ENCODE measurements at places on chromosomes 5 and 9.
A peak's percentile ranks its signal among the peaks of the same experiment; 100 is the strongest.

DNA sequence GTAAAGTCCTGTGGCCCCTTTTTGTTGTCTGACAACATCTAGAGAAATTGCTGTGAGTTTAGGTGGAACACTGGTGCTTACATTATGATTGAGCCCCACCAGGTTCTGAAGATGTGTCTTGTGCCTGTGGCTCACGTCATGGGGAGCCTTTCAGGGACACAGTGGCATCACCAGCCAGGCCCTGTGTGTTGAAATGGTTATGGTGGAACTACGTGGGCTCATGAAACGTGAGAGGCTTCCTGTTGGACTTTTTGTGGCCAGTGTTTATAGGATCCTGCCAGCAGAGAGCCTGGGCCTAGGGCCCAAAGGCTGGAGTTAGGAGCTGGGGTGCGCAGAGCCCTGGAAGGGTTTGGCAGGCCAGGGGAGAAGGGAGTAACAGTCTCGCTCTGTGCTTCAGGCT, 46.8 kb downstream of the TENT4A start:
- no peak for DNase-seq

GRCh38 chr9:4137234-4137633, 162.6 kb downstream of the GLIS3 start:
- DNase-seq = no peak

- no peak for DNase-seq
These were observed 56.8 kb upstream of the EPB41L4A start for GRCh38 chr5:112475747-112476365.

DNA sequence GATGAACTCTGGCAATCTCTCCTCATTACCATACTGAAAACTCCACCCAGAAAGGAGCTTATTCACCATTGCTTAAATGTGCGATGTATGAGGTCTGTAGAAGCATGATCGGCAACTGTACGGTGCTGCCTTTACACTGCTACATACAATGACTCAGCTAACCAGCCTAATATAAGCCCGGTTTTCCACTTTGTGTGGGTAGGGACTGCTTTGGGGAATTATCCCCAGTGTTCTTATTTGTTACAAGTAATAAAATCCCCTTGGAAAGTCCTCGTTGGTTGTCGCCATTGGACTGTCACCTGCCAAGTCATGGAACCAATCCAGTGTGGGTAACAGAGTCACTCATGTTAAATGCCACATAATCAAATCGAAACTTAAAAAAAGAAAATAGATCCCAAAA, 23.5 kb upstream of the TENT2 start:
- no peak for DNase-seq

- peak; percentile 39 for DNase-seq
These were observed 106.8 kb downstream of the PDE6A start for GRCh38 chr5:149837680-149838269.

DNA sequence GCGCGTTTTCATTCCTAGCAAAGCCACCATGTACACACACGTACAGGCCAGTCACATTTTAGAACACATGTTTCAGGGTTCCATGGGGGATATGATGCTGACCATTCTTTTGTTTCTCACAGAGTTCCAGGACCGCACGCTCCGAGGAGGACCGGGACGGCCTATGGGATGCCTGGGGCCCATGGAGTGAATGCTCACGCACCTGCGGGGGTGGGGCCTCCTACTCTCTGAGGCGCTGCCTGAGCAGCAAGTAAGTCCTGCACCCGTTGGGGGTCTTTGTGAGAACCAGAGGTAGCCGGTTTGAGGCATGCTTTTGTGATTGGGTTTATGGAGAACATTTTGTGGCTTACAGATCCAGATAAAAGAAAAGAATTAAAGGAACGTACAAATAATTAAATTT, 30.8 kb downstream of the ADAMTSL1 start:
- DNase-seq = no peak

GRCh38 chr5:23269981-23270380, 237.4 kb upstream of the PRDM9 start:
- no peak for DNase-seq

GRCh38 chr5:113166261-113166660, 189.7 kb downstream of the DCP2 start:
- DNase-seq = no peak

GRCh38 chr9:135020481-135021392, 66.7 kb upstream of the OLFM1 start:
- DNase-seq = no peak

DNA sequence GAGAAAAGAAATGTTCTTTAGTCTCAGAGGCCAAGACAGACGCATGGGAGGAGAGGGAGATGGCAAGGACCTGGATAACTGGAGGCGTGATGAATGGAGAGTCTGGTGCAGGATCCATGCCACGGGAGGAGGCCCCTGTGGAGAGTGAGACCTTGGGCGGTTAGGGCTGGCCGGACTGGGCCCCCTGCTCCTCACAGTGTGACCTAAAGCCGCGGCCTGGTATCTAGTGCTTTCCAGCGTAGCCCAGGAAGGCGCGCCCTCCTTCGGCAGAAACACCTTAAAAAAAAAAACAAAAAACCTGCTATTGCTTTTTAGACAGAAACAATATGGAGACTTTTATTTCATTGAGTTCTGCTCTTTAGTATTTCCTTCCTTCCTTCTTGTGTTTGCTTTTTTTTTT, 33.1 kb downstream of the SCGB3A1 start:
- no peak for DNase-seq

DNA sequence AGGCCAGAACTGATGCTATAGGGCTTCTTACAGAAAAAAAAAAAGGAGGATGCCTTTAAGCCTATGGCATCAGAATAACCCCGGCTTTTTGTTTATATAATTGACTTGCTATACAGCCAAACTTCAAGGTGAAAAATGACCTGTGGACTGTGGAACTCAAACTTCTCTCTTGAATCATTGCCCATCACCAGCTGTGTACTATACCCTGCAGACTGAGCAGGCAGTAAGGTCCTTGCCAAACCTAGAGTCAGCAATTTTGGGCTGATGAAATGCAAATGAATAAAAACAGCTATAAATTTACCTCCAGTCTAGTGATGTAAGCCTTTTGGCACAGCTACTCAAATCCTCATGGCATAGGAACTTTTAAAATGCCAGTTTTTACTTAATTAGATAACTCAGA, 44.5 kb upstream of the PPP3R2 start:
- no peak for DNase-seq

DNA sequence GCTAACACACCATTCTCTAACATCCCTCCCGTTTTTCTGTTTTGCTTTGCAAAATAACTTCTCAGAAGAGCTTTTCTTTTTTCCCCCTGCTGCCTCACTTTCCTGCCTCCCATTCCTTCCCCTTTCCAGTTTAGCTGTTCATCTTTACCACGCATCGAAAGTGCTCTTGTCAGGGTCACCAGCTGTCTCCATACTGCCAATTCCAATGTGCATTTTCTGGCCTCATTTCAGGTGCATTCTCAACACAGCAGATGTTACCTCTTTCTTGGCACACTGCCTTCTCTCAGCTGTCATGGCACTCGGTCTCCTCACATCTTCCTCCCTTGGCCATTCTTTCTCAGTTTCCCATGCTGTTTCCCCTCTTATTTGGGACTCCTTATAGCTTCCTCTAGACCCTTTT, 9.5 kb downstream of the ARSK start:
- no peak for DNase-seq

DNA sequence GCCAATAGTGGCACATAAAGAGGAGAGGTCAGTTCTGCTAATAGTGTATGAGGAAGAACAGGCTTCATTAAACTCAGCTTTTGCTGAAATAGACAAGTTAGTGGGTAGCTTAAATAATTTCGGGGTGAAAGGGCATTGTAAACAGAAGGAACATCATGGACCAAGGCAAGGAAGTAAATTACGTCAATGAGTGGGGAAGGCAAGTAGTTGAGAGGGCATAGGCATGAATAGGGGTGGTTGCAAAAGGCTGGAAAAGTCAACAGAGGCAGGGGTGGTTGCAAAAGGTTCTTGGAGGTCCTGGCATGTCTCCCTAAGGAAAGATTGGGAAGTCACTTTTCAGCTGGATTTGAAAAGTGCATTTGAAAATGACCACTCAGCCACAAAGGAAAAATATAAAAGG, 383.3 kb upstream of the RPS23 start:
- no peak for DNase-seq

- DNase-seq = no peak
These were observed 355.4 kb upstream of the PDE4D start for GRCh38 chr5:60248901-60249300.

- DNase-seq = no peak
These were observed 56.5 kb downstream of the SIL1 start for GRCh38 chr5:139141446-139142204.

DNA sequence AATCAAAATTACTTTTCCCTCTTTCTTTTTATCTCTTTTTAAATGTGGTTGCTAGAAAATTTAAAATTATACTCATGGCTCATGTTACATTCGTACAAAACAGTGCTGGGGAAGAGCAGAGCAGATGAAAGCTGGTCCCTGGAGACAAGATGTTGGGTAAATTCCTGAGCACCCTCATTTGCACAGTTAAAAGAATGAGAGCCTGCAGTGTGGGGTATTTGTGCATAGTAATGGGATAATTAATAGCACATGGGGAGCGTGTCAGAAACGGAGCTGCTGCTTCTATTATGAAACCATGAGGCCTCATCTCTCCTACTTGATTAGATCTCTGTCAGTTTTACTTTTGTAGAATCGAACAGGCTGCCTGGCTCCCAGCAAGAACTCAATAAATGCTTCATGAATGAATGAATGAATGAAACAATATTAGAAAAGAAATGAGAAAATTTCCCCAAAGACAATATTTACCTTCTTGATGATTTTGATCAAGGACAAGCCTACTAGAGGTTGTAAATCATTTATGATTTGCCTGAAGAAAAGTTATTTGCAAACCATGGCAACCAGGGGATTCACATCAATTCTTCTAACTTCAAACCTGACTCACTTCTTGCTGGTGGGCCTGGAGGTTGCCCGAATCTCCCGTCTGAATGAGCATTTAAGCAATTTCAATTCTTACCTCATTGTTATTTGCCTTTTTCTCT, 177.2 kb upstream of the TUT7 start:
- no peak for DNase-seq

GRCh38 chr5:175216991-175217390, 227.0 kb downstream of the DRD1 start:
- DNase-seq = no peak

DNA sequence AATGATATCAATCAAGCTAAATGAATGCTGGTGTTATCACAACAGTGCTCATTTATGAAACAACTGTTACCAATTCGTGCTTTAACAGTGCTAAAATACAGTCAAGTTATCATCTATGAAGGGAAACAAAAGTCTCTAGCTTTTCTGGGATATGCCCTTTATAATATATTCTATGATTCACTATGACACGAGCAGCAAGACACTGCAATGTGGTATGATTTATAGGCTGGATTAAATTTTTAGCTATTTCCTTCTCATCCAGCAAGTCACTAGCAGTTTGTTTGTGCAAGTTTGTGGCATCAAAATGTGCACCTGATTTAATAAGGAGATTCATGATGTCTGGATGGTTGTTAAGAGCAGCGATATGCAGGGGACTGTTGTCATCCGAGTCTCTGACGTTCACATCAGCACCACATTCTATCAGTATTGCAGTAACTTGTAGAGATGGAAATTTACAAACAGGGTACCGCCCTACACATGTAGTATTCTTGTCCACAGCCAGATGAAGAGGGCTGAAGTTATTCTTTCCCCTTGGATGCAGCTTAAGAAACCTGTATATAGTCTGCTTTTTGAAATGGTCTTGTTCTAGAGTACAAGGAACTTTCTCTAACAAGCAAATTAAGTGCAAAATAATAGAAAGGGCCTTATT, 20.3 kb downstream of the FEM1C start:
- no peak for DNase-seq

DNA sequence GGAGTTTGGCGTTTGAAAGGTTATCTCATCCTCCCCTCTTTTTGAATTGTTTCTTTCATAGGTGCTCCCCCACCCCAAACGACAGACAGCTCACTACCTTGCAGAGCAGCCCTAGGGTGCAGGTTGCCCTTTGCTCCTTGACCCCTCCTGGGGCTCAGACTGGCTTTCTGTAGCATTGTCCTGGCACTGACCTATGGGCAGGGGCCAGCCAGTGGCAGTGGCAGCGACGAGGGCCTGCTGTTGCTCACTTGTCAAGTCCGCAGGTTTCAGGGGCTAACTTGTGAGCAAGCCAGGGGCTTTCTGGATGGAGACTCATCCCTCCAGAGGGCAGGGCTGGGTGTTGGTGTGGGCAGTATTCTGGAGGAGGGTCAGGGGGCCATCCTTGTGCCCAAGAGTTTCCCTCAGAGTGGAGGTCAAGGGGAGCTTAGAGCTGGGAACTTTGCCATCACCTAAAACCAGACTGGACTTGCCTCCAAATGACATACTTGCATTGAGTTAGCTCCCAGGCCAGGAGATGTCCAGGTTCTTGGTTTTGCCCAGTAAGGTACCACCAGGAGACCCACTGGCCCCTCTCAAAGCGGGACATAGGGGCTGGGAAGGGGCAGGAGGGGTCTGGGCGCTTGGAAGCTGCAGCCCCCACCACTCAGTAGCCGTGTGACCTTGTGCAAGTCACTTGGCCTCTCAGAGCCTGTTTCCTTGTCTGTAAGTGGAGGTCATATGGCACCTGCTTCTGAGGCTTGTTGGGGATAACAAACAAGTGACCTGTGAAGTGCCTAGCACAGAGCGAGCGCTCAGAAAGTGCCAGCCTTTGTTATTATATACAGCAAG, 53.5 kb upstream of the CDKN2AIPNL start:
- DNase-seq = no peak

- DNase-seq = no peak
These were observed 93.1 kb upstream of the DHFR start for GRCh38 chr5:80747922-80748321.

DNA sequence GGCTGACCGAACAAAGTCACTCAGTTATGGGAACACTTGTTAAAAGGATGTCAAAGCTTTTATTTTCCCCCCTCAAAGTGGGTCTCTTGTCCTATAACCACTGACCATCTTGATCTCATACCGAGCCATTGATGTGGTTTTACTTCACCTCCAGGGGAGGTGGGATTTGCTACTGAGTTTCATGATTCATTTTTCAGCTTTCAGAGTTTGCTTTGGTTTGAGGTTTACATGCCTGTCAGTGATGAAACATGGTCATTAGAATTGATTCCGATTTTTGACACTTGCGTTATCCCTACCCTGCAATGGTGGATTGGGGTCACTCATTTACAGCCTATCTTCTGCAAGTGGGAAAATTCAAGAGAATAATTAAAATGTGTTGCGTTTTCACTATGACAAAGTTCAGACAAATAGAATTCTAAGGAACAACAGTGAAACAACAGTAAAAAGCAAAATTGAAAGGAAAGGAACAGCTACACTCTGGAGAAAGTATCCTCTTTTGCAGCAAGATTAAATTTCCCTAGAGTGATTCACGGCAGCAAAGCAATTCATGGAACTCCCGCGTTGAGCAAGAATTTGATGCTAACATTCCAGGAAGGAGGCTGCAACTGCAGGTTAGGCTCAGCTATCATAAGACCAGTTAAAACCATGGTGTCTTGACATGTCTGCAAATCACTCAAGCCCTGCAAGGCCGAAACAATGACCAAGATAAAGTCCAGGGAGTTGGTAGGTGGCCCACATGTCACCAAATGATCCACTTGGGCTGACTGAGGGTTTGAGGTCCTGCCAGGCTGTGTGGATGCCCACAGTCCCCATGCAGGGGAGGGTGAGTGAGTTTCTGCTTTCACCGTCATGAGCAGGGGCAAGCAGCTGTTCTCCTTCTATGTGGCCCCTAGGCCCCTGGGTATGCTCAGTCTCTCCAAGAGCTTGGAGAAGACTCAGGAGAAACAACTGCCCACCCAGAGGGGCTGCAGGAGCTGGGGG, 9.4 kb downstream of the GADD45G start:
- no peak for DNase-seq

All from NCI-H510A treated with DMSO at 0.1 percent for 48 hours (cell line).